ENCODE measurements at places on chromosomes 12 and 14.
A peak's percentile ranks its signal among the peaks of the same experiment; 100 is the strongest.

DNA sequence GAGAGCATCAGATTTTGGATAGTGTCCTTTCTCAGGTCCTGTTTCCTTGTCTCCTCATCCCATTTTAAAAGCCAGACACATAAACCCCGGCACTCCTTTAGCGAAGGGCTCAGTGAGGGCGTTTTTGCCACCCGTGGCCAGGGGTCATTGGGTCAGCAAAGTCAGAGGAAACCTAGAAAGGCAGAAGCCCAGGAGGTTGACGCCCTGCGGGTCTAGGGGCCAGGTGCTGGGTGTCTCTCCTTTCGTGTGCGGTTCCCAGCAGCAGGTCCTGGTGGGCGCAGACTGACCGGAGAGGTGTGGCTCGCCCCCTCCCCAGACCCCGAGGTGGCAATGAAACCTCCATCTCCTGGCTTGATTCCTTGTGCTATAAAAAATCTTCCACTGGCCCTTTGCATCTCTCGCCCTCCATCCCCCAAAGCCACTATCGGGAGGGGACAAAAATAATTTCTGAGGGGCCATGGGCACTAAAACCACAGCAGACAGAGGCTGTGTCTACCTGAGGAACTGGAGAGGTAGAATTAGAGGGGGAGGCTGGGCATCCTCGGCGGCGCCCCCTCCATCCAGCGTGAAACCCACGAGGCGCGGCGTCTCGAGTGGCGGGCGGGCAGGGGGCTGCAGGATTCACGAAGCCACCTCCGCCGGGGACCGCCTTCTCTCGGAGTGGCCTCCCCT is 858 bp upstream of the FRMD6 start:
- DNase-seq: peak; percentile 30

DNA sequence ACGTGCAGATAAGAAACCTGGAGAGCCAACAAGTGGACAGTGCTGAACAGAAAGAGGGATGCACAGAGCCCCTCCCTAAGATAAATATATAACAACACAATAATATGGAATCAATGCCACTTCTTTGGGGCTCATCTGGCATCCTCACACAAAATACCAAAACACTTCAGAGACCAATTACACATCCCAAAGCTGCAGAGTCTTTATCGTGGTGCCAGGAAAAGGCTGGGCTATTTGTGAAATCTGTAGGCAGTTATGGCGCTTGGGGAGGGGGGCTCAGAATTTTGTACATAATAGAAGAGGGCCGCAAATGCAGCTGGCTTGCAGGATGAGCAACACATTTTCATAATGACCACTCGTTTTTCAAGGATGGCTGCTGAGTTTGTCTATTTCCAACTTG is 160.4 kb upstream of the NOS1 start:
- DNase-seq: no peak

DNA sequence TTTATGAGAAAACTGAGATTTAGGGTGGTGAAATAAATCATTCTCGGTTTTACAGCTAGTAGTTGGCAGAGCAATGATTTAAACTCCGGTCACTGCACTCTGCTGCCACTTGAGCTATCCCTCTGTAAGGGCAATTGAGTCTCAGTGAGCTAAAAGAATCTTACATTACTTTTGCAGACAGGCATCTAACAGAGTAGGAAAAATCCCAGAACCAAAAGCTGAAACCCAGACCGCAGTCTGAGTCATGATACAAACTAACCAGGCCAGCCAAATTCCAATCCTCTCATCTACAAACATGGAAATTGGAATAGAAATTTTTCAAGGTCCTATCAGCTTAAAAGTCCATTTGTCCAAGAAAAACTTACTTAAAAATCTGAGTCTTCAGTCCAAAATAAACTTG is 73.7 kb downstream of the ANKS1B start:
- peak; percentile 16 for DNase-seq

DNA sequence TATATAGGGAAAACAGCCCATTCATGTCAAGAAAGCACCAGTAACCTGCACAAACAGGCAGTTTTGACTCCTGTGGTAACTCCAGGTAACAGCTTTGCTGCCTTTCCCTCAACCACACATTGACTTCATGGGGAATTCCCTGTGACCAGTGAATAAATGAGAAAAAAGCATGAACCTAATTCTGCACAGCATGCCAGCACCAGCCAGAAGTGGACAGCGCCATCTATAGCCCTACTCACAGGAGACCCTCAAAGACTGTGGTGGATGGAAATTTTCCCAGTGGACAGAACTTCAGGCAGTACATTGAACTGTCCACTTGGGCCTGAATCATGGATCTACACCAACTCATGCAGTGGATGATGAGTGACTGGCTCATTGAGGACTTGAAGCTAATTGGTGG is 152.1 kb downstream of the SLC8A3 start:
- DNase-seq: no peak

- DNase-seq: no peak
Observed at GRCh38 chr12:101738920-101739665, at the start of gene SYCP3. SYCP3 (minus strand) TSS chr12:101739462; CDS start chr12:101737935, 1,527 bp downstream.

DNA sequence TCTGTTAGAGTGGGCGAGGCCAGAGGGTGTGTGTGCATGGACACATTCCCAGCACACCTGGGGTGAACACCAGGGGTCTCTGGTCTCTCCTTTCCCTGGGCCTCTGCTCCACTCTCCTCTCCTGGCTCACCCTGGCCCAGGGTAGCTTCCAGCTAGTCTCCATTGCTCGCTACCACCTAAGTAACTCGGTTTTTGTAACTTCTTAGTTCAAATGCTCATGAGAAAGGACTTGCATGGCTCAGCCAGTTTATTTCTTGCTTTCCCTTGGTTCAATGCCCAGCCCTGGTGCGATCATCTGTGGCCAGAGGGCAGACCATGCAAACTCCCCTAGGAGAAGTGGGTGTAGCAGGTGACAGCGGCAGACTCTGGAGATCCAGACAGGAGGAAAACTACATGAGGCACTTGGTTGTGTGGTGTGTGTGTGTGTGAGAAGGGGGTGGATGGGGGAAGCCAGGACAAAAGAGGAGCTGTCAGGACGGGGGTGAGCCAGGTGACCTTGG is 8.9 kb upstream of the ACVR1B start:
- DNase-seq: no peak

DNA sequence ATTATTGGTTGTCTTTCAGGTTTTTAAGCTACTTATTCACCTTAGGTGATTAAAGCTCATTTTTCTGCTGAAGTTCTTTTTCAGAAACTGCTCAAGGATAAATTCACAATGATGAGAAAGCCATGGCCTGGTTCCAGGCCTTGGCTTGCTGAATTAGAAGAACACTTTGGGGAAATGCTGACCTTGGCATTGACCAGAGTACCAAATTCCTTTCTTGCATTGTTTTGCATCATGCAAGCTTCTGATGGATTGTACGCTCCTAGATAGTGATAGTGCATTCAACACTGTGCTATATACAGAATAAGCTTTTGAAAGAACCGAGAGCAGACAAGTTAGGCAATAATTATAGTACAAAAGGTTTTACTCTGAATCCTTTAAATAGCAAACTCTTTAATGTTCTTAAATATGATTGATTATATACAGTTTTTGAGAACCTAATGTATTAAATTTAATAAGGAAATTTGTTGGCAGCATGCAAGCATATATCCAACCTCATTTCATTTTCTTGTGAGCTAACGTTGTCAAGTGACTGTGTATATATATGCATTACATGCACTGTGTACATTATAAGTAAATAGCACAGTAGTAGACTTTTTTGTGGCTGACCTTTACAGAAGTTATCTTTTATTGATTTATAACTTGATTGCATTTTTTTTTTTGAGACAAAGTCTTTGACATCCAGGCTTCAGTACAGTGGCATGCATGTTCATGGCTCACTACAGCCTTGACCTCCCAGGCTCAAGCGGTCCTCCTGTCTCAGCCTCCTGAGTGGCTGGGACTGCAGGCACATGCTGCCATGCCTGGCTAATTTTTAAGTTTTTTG is 99.2 kb downstream of the DIP2B start:
- peak; percentile 20 for DNase-seq

DNA sequence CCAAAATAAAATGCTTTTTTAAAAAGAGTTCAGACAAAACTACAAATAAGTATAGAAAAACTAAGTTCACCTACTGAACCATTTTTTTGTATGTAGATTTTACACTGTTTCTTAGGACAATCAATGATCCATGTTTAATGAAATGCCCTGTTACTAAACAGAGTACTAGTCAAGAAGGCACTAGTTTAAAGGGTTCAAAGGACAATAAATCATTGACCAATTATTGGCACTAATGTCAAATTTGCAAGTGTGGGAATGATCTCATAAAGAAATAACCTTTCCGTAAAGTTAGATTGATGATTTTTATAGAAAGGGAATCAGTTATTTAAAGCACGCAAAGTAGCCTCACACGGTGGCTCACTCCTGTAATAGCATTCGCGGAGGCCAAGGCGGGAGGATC is 4.2 kb downstream of the DNAI7 start:
- no peak for DNase-seq

- DNase-seq: no peak
Observed at GRCh38 chr14:104256025-104256424, 117.6 kb downstream of the KIF26A start.

- no peak for DNase-seq
Observed at GRCh38 chr14:56299306-56299984, 181.2 kb downstream of the PELI2 start.

DNA sequence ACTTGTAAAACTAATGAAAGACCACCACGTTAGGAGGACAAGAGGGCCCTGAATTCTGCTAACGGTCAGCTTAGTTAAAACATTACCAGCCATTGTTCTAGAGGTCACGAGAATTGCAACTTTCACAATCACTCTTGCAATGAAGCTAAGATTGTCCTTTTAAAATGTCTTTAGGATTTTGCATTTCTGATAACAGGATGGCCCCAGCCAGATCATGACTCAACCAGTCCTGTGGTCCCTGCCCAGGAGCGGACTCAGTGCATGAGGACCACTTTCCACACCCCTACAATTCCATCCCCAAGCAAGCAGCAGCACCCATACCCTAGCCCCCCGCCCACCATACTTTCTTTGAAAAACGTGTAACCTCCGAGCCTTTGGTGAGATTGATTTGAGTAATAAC is 28.7 kb downstream of the HSP90AA1 start:
- DNase-seq: no peak

DNA sequence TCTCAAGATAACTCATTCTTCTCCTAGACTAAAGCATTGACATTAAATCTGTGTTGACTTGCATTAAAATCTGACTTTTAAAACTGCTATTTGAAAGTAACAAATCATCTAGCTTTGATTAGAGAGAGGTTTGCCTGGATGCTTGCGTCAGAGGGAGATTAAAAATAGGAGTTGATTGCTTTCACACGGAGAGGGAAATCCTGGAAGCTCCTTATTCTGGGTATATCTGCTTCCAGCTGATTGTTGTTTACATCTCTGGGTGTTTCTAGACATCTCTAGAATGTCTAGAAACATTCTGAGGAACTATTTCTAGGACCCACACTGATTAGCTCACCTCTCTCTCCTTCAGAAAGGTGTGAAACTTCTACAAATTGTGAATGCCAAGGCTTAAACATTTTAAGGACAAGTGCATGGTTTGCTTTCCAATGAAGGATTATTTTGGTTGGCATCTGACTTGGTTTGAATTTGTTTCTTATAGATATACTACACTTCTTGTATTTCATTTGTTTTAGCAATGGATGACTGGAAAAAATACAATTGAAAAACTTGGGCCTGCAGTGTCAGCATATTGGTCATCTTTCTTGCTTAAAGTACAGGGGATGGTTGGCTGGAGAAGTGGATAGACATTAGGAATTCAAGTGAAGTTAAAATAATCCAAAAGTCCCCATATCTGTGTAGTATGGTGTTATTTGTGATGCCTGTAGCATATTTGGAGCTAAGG is 2.1 kb downstream of the DIP2B start:
- DNase-seq: no peak

DNA sequence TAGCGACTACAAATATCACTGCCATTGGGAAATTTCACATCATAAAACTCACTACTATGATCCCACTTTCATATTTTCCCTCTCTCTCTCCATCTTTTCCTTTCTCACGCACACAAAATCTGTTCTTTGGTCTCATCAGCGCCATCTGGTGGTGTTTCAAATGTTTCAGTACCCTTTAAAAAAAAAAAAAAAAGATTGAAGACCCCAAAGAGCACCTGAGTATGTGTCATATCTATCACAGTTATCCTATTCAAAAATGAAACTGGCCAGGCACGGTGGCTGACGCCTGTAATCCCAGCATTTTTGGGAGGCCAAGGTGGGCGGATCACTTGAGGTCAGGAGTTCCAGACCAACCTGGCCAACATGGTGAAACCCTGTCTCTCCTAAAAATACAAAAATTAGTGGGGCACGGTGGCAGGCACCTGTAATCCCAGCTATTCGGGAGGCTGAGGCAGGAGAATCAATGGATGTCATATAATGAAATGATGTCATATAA is 72.4 kb downstream of the TTC9 start:
- peak; percentile 86 for DNase-seq

DNA sequence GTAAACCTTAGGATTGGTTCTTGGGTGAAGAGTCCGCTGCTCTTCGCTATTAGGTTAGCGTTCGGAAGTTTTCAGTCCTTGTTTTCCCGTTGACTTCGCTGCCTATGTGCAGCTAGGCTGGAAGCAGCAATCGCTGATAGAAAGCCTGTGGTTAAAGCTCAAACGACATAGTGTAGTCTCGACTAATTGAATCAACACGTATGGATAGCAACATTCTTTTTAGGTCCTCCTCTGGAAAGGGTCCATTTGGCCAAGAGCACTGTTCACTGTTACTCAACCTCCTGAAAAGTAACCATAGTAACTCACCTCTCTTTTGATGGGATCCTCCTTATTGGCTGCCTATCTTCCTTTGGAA is 355.5 kb downstream of the SNAPC1 start:
- DNase-seq: peak; percentile 20

GRCh38 chr14:88045705-88046104 is 40.8 kb downstream of the GPR65 start:
- no peak for DNase-seq

DNA sequence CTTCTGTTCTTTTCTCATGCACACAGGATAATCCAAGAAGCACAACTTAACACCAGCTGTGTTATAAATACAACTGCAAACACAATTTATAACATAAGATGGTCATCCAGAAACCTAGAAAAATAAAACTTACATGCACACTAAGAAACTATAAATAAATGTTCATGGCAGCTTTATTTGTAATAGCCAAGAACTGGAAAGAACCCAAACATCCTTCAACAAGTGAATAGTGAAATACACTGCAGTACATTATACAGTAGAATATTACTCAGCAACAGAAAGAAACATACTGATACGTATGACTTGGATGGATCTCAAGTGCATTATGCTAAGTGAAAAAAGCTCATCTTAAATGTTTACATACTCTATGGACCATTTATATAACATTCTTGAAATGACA is 132.7 kb downstream of the SPTSSA start:
- DNase-seq: peak; percentile 41

- DNase-seq: peak; percentile 58
Observed at GRCh38 chr12:115354007-115354890, 670.3 kb upstream of the TBX3 start.

DNA sequence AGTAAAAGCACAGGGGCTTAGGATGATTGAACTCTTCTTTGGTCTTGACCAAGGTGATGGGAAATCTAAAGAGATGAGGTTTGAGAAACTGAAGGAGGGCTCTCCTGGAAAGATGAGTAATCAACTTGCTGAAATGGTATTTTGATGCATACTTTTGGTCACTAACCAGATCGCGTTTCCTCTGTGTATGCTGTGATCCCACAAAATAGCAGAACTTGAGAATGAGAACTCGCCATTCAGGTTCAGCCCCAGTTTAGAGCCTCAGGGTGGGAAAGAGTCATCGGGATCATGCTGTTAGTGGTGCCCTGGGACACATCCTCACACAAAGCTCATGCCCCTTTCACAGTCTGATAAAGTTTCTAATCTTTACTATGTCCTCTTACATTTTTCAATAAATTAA is 488.8 kb downstream of the ETNK1 start:
- no peak for DNase-seq

GRCh38 chr12:15372352-15372751 is 50.0 kb downstream of the PTPRO start:
- DNase-seq: no peak

Data from tongue (tissue), 3 donors.